T47D (cell line): ENCODE measurements at places on chromosomes 12 and 14.
A peak's percentile ranks its signal among the peaks of the same experiment; 100 is the strongest.

DNA sequence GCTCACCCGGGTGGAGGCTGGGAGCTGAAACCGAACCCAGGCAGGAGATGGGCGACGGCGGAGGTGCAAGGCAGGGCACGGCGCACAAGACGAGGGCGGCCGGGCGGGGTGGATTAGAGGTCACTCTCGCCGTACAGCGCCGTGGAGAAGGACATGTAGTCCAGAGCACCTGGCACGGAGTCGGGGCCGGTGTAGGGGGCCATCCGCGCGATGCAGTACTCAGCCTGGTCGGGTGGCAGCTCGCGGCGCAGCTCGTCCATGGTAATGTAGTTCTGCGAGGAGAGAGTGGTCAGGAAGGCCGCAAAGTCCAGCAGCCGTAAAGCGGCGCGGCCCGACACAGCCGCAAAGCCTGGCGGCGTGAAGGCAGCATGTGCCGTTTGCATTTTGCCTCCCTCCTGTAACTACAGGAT lies 81.9 kb upstream of the ZFP36L1 start:
- no peak for DNase-seq

- DNase-seq: no peak
Measured at GRCh38 chr12:32134101-32134888, 27.6 kb downstream of the BICD1 start.

GRCh38 chr12:54007538-54008259 lies 1.1 kb upstream of the HOXC8 start:
- no peak for DNase-seq

DNA sequence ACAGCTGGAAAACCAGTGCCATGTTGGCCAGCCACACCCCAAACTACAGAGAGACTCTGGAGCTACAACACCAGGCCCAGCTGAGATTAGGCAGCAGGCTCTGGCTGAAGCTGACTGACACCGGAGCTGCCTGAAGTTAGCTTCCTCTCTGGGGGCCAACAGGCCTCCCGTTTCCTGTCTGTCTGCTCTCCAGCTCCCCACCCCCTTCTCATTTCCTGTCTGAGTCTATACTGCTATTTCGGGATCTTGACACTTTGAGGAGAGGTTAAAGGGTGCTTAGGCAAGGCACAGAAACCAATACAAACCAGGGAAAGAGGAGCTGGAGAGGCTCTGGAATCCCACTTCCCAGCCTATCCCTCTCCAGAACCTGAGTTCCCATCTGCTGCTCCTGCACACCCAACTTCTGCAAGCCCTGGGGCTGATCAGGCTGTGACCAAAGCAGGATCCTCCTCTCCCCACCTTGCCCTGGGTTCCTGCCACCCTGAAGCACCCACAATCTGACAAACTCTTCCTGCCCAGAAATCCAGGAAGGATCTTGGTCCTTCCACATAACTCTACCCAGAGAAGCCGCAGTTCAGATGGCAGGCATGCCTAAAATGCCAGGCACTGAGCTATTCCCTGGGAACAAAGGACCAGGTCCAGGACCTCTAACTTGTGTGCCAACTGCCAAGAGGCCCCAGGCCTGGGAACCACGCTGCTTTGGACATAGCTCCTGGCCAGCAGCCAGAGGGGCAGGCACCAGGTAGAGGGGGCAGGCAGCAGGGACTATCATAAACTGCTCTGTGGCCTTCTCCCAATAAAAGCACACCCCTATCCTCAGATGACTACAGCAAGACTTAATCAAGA lies 39.9 kb downstream of the PRPF40B start:
- DNase-seq: peak; percentile 69

- DNase-seq: no peak
Measured at GRCh38 chr12:131434208-131435125, 276.4 kb upstream of the SFSWAP start.
